ENCODE measurements at places on chromosomes 5 and 9.

DNA sequence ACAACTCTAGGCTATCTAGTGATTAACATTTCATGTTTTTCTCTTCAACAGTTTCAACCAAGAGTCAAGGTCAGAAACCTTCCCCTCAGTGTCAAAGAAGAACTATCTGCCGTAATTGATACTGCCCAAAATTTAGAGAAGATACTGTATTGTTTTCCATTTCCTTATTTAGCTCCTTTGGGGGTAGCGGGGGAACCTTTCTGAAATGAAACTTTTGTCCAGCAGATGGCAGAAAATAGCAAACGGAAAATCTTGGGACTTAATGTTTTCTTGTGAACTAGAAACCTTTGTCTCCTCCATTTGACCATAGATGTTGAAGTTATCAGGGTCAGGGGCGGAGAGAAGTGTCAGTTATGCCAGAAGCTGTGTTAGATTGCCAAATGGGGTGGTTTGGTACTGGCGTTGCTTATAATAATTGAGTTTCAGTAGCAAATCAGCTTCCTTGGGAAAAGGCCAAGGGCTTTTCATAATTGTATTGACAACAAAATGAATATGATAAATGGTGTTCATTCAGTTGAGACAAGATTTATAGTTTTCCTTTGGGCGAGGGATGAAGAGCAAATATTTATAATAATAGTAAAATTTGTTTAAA lies 101.7 kb upstream of the TLX3 start:
- DNase-seq: peak; percentile 30

DNA sequence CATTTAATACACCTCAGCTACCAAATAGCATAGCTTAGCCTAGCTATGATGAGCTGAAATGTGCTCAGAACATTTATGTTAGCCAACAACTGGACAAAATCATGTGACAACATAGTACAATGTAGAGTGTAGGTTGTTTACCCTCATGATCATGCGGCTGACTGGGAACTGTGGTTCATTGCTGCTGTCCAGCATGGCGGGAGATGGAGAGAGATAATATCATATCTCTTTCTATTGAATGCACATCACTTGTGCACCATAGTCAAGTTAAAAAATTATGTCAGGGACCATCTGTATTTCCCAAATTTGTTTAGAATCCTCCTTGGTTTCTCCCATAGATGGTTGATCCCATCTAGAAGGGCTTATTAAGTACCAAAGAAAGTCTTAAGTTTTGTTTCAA lies 151.1 kb upstream of the ELL2 start:
- no peak for DNase-seq

DNA sequence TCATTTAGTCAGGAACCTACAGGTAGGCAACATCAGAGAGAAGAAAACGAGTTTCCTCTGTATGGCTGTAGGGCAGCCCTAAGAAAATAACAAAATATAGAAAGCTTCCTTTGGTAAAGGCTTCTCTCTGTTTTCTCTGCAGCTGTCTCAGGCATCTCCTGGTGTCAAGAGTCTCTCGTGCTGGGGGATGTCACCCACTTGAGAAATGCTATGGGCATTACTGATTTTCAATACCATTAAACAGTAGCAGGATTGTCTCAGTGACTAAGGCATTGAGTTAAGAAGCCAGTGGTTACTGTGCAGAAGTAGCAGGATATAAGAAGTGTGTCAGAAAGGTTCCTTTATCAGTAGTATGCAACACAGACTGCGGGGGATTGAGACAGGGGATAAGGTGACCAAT lies 32.4 kb downstream of the LIFR start:
- DNase-seq: no peak

DNA sequence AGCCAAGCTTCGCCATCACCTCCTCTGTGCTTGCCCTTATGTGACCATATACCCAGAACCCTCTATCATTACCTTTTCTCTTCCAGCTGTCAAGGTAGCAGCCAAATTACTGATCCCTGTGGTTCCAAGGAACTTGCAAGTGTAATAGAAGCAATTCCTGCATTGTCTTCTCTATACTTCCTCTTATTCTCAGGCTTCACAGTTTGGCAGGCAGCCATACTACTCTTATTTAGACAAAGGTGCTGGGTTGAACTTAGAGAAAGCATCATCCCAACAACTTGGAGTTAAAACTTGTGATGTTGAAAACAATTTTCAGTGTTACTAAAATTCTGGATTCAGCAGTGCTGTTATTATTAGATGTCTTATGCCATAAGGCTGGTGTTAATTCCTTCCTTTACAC lies 93.2 kb downstream of the NLN start:
- no peak for DNase-seq

DNA sequence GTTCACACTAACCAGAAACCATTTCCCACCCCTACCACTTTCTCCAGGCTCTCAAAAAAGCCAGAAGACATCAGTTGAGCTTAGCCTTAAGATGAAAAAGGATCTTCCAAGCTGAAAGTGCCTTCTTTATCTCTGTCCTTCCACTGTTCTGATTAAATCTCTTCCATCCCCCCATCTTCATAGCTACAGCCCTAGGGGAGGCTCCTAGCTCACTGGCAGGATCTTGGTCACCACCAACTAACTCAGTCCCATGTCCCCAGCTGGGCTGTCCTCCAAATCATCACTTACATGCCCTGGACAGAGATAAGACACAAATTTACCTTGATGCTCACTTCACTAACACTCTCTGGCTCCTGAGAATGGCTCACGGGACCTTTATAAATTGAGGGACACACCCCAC lies 14.3 kb downstream of the LCP2 start:
- no peak for DNase-seq

- DNase-seq: no peak
Measured at GRCh38 chr5:104513640-104514072, 951.1 kb upstream of the NUDT12 start.

DNA sequence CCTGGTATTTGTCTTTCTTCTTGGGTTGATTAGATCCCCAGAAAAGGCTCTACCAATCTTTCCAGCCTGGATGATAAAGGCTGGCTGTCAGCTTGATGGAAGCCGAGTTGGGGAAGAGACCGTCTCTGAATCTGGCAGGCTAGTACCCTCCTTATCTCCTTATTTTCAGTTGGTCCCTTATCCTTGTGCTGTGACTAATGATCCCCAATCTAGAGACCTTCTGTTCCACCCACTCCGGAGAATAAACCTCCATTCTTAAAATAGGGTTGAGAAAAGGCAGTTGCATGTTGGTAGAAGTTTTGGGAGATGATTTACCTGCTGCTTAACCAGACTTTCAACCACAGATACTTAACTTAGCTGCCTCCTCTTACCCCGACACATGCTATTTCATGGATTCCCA lies 52.3 kb downstream of the PRKACG start:
- peak; percentile 48 for DNase-seq

DNA sequence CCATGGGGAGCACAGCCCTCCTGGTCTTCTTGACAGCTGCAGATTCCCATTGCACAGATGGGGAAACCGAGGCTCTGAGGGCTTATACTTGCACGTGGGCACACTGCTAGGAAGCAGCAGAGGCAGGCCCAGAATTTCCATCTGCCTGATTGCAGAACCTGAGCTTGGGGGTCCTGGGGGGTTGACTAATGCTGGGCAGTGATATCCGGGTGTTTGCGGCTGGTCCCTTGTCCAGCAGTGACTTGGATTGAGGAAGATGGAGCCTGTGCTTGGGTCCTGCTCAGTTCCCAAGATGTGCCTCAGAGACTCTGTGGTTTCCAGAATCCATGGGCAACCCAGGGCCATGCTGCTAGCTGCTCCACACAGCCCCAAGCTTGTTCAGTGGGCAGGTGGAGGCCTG lies 91.2 kb downstream of the PHF2 start:
- DNase-seq: no peak

DNA sequence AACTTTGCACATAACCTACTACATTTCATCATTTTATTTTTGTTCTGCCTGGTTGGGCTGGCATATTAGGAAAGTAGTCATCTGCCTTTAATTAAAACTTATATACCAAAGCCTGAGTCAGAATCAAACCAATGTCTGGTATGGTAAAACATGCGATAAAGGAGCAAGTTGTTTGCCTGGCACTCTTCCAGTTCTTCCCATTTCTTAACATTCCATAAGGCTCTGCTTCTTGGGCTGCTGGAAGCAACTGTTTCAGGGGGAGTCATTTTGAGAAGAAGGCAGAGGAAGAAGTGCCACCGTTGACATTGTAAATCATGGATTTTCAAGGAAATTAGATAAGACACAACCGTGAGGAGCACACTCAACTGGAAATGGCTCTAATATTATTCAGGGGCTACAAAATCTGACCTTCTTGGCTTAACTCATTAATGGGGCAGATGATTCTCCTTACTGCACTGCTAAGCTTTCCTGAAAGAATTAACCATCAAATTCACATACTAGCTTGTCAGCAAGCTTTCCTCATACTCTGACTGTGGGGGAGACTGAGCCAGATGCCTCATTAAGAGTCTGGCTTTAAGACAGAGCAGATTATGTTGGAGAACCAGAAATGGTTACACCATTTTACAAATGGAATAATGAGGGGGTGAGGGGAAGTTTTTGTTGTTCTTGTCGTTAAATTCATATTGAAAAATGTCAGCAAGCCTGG lies 391.0 kb downstream of the TMEM232 start:
- no peak for DNase-seq

DNA sequence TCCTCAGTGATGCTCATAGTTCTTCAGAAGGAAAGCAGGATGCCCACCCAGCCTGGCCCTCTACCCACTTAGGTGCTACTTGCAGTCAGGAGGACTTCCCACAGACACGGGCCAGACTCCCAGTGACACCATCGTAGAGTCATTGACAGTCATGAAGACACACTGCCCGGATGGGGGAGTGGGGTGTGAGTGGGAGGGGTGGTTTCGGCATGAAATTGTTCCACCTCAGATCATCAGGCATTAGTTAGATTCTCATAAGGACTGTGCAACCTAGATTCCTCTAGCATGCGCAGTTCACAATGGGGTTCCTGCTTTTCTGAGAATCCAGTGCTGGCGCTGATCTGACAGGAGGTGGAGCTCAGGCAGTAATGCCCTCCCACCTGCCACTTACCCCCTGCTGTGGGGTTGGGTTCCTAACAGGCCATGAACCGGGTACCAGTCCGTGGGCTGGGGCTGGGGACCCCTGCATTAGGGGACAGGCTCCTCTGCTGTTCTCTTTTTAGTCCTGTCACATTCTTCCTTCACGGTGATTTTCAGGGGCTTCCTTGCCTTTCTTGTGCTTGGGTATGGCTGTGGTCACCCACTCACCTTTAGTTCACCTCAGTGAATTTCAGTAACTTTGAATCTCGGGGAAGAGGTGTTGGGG lies 88.2 kb upstream of the ANKRD55 start:
- no peak for DNase-seq
